ENCODE measurements at places on chromosomes 4 and X. TPM values are rescaled to one million over a fixed set of nuclear protein-coding genes. Genes with fewer than 3 reads are reported as not detected.

Gene GPC4
- total RNA-seq, result 2.8 TPM

Gene CXCL8
- total RNA-seq, result 2.4 TPM

Gene ZRSR2
- 6.0 TPM for total RNA-seq

Gene PCSK1N
- not detected for total RNA-seq

Gene NR0B1
- 0.90 TPM for total RNA-seq

Gene CLCN4
- 15.1 TPM for total RNA-seq

Gene NR3C2
- 4.7 TPM for total RNA-seq

Gene CENPVL2
- 0.41 TPM for total RNA-seq

Gene BTC
- not detected for total RNA-seq

Gene ADH1C
- 1.4 TPM for total RNA-seq

Gene OPN1MW3
- not detected for total RNA-seq

Data from fibroblast of the aortic adventitia (primary cell).